LHCN-M2 (cell line): ENCODE measurements at places on chromosomes 11 and 22. TPM values are rescaled to one million over a fixed set of nuclear protein-coding genes. Genes with fewer than 3 reads are reported as not detected.
A peak's percentile ranks its signal among the peaks of the same experiment; 100 is the strongest.

SLC6A5 gene
- not detected in 2 replicates for total RNA-seq

RIMBP3B gene
- 0.64 and 0.98 TPM in 2 replicates for total RNA-seq

- no peak for DNase-seq
Measured at GRCh38 chr11:78349114-78349513, 68.5 kb downstream of the GAB2 start.

DNA sequence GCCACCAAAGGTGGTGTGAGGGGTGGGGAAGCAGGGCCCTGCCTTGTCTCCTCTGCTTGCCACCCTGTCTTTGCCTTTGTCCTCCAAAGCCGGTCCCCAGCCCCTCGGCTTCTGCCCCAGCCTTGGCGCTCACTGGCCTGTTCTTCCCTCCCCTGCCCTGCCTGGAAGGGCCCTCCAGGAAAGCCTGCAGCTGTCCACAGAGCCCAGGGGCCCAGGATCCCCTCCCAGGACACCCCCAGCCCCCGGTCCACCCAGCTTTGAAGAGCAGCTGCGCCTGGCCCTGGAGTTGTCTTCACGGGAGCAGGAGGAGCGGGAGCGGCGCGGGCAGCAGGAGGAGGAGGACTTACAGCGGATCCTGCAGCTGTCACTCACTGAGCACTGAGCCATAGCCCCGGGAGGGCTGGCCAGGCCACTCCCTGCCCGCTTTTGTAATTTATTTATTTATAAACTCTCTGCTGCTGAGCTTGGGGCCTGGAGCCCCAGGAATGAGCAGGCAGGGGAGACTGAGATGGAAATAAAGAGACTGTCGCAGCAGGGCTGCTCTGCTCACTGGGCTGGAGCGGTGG, 1.3 kb upstream of the SSH3 start:
- peak; percentile 87 for DNase-seq

DNA sequence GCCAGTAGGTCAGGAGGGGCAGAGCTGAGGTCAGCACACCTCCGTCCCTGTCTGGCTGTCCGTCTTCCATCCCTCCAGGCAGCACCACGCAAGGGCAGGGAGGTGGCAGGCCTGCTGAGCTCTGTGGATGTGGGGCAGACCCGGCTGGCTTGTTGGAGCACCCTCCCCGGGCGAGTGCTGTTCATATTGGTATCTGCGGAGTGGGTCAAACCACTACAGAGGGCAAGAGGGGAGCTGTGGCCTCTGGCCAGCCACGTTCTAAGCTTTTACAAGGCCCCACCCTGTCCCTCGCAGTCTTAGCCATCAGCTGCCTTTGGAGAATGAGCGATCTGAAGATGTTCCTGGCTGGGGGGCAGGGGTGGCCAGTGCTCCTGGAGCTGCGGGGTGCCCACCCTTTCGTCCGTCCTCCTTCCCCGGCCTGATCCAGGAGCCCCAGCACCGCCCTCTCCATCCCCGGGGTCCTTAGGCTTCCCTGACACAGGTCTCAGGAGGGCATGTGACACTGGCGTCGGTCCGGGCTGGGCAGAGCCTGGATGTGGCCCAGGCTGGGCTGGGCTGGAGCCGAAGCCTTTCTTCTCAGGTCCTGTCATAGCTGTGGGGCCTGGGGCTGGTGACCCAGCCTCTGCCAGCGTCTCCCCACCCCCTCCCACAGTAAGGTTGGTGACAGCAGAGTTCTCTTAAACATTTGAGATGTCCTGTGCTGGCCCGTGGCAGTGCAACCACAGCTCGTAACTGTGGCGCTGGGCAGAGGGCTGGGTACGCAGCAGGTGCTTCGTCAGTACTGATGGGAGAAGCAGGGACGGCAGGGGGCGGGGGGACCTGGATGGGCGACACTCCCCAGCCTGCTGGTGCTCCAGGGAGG, 31.7 kb upstream of the GRAMD4 start:
- DNase-seq = no peak

- DNase-seq = no peak
Measured at GRCh38 chr11:109326781-109327180, 95.2 kb upstream of the C11orf87 start.

DNA sequence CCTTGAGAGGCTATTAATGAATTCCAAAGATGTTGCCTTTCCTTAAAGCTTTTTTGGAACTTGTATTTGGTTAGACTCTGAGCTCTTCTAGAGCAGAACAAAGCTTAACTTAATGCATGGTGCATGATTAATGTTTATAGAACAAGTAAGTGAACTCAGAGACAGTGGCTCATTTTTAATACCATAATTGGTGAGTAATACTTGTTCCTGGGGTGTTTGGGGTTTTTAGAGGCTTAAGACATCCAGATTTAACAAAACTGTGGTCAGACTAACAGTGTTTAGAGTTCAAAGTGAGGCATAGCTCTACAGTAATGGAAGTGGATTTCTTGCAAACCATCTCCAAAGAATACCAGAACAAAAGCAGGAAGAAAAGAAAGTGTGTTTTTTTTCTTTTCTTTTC, 73.7 kb upstream of the CTSC start:
- DNase-seq = peak; percentile 77
